Activated CD4-positive, alpha-beta T cell treated with anti-CD3 and anti-CD28 coated beads, Interleukin-2, amount 50 U/mL, for 4 hours (primary cell): ENCODE measurements at places on chromosomes 7 and 10.

- DNase-seq, result no peak
Observed at GRCh38 chr7:25846722-25847121, 305.3 kb upstream of the NFE2L3 start.

GRCh38 chr7:130756316-130756715 lies 22.3 kb upstream of the KLF14 start:
- DNase-seq, result no peak

- DNase-seq, result no peak
Observed at GRCh38 chr7:51009716-51010496, 227.2 kb upstream of the GRB10 start.

GRCh38 chr7:4792537-4793126 lies 17.2 kb downstream of the AP5Z1 start:
- peak; percentile 8 for DNase-seq

- DNase-seq, result no peak
Observed at GRCh38 chr7:157669768-157670351, 333.1 kb downstream of the DNAJB6 start.

GRCh38 chr7:113797420-113798010 lies 121.3 kb downstream of the PPP1R3A start:
- no peak for DNase-seq

- no peak for DNase-seq
Observed at GRCh38 chr7:114405427-114405826, 9.2 kb upstream of the FOXP2 start.

DNA sequence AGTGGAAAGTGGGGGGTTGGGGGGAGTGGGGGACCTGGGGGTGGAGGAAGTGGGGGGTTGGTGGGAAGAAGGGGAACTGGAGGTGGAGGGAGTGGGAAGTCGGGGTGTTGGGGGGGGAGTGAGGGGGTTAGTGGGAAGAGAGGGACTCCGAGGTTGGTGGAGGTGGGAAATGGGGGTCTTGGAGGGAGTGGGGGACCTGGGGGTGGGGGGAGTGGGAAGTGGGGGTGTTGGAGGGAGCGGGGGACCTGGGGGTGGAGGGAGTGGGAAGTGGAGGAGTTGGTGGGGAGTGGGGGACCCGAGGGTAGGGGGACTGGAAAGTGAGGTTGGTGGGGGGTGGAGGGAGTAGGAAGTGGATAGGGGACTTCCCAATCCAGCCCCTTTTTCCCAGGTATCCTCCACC lies 906 bp upstream of the MMD2 start:
- DNase-seq, result no peak

GRCh38 chr7:27177795-27178320 lies 3.7 kb upstream of the HOXA10 start:
- DNase-seq, result no peak

DNA sequence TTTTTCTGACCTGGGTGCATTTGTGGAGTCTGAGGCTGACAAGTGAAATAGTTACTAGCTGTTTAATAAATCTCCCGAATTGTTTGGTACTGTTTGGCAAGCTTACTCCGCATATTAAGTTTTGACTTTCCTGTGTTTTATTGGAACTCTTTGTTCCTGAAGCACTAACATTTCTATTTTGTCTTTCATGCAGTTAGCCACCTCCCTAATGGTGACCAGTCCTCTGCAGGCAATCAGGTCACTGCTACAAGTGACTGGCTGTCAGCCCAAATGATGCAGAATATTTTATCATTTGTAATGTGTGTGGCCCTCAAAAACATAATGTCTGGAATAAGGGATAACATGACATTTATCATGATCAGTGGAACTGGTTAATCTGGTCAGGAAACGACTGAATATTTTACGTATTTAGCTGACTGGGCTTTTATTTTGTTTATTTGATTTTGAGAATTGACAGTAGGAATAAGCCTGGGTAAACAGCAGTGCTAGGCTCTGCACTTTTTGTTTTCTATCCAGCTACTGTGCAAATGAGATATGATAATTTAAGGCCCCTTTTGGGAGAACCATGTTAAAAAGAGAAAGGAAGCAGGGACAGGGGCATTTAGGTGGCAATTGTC lies 82.9 kb downstream of the ST7 start:
- no peak for DNase-seq

DNA sequence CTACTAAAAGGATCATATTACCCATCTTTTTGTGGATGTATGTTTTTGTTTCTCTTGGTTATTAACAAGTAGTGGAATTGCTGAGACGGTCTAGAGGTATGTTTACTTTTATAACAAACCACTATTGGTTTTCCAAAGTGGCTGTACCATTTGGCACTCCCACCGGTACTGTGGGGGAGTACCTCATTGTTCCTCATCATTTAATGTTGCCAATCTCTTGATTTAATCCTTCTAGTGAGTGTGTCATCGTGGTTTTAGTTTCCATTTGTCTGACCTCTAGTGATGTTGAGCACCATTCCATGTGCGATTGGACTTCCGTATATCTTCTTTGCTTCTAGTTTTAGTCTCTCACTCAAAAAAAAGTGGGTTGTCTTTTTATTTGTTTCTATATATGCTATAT lies 50.4 kb downstream of the RBM33 start:
- no peak for DNase-seq

DNA sequence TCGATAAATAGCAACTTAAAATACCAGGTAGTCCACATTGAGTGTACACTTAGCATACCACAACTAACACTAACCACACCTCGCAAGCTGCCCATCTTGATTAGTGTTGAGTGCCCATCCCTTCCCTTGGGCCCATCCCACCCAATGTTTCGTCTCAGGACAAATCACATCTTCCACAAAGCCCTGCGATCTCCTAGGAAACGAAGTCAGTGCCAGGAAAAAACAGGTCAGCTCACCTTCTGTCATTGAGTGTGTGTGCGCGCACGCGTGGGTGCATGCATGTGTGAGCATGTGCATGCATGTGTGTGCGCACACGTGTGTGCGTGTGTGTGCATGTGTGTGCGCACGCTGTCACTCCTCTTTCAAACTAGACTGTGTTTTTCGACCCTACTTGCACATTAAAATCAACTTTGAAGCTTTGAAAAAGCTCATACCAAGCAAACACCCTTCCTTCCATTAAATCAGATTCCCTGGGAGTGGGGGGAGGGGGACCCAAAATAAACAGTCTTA lies 48.8 kb upstream of the OPALIN start:
- no peak for DNase-seq

- DNase-seq, result no peak
Observed at GRCh38 chr7:23672033-23672432, 8.0 kb upstream of the FAM221A start.

DNA sequence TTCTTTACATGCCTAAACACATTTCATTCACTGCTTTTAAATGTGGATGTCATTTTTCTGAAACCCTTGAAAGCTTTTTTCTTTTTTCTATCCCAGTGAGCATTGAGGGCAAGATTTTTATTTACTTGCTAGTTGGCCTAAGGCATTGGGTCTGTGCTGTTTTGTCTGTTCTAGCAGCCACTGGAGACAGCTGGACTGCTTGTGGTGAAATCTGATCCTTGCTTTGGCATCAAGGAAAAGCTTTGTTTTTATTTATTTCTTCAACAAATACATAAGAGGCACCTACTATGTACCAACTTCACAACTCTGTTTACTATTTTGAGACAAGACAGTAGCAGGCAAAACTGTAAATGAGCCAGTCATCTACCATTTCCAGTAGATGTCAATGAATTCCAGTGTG lies 28.4 kb upstream of the PDLIM1 start:
- no peak for DNase-seq

- no peak for DNase-seq
Observed at GRCh38 chr7:29381206-29382094, 182.2 kb upstream of the PRR15 start.

DNA sequence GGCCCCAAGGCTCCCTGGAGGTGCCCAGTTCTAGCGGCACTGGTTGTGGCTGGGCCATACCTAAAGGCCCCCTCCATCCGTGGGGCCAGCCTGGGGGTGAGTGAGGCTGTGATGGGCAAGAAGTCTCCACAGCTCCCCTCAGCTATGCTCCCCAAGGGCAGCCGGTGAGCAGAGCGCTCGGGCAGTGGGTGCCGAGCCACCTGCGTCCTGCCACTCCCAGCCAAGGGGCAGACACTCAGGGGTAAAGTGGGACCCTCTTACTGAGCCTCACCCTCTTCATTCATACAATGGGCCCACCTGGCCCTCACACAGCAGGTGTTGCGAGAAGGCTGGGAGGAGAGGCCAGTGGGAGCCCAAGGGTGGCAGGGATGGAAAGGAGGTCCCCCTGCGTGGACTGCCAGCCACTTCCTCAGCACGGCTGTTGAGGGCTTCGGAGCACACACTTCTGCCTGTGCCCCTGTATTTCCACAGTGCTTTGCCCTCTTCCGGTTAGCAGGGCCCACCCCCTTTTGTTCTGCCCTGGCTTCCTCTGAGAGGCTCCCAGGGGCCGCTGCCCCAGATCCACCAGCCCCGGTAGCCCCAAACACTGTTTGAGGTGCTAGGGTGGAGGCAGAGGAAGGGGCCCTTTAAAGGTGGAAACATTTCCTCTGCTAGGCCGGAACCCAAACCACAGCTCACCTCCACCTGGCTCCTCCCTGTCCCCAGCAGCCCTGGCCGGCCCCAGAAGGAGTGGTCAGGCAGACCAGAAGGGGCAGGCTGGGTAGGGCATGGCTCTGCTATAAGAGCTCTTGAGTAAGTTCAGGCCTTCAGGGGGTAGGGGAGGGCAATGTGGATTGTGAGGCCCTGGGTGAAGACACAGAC lies 16.4 kb upstream of the C10orf105 start:
- DNase-seq, result peak; percentile 33

DNA sequence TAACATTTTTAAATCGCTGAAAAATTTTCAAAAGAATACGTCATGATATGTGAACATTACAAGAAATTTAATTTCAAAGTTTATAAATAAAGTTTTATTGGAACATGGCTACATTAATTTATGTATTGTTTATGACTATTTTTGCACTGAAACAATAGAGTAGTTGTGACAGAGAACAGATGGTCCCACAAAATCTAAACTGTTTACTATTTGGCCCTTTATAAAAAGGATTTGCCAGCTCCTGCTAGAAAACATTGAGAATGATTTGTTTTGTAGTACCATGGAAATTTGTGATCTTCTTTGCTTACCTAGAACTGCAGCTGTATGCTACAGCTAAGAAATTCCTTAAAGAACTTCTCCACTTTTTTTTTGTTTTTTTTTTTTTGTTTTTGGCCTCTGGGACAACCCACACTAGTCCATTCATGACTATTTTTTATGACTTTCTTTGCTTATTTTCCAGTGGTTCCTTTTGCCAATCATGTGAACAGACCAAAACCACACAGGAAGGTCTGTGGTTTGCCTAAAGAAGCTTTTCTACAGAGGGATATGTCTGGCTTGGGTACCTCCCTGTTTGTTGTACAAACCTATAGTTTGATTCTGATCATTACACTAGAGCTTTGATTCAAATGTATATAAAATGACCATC lies 55.7 kb downstream of the ST7 start:
- no peak for DNase-seq

GRCh38 chr10:49419005-49419404 lies 23.1 kb upstream of the DRGX start:
- no peak for DNase-seq

GRCh38 chr10:109976681-109977080 lies 31.1 kb upstream of the ADD3 start:
- DNase-seq, result no peak

DNA sequence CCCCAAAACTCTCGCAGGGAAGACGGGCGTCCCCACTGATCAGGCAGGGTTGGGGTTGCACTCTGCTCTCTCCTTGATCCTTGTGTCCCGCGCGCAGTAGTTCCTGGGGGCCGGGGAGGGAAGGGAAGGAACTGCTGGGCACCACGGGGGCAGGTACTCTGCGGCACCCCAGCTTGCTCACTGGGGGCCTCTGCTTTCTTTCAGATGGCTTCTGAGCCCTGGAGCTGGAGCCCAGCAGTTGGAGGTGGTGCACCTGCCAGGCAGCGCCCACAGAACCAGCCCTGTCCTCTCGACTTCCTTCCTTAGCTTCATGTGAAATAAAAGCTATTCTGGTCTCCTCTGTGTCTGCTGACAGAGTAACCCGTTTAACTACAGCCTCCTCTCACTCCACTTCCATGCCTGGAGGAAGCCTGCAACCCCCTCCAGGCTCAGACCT lies 12.2 kb downstream of the PLAC9 start:
- DNase-seq, result peak; percentile 12

- no peak for DNase-seq
Observed at GRCh38 chr7:3791327-3791726, 490.3 kb downstream of the SDK1 start.

DNA sequence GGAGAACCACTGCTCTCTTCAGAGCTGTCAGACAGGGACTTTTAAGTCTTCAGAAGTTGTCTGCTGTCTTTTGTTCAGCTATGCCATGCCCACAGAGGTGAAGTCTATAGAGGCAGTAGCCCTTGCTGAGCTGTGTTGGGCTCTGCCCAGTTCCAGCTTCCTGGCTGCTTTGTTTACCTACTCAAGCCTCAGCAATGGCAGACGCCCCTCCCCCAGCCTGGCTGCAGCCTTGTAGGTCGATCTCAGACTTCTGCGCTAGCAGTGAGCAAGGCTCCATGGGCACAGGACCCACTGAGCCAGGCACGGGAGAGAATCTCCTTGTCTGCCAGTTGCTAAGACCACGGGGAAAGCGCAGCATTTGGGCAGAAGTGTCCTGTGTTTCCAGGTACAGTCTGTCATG lies 12.1 kb upstream of the CPA2 start:
- DNase-seq, result no peak

GRCh38 chr7:91165846-91166230 lies 98.4 kb upstream of the FZD1 start:
- DNase-seq, result no peak

GRCh38 chr7:16211402-16211925 lies 209.9 kb downstream of the CRPPA start:
- DNase-seq, result no peak

- no peak for DNase-seq
Observed at GRCh38 chr10:71085689-71086438, 126.5 kb upstream of the UNC5B start.

DNA sequence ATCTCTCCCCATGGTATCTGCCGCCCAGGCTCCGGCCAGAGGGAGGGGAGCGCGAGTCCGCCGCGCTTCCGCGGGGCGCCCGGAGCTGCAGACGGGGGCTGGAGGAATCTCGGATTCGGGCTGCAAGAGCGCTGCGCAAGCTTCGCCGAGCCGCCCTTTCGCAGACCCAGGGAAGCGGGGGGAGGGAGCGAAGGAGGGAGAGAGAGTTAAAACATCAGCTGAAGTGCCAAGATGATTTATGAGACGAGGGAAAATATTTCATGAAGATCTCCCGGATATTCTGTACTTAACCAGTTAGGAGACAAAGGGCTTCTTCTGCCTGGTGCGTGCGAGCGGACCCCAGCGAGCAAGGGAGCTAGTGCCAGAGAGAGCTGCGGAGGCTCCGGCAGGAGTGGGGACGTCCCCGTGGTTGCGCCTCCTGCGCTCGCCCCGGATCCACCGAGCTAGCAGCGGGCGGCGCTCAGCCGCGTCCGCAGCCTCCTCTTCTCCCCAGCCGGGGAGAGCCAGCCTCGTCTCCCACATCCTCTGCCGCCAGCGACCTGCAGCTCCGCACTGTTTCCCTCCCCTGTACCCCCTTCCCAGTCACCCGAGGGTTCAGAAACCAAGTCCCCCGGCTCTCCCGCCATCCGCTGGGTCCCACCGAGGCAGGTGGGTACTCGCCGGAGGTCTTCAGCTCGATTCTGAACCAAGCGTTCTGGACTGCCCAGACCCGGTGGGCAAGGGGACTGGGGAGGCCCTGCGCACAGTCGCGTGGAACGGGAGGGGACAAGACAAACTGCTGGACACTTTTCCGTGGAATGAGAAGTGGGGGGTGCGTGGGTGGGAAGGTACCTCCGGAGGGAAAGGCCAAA lies 1.0 kb upstream of the PAX2 start:
- no peak for DNase-seq
